ENCODE measurements at places on chromosomes 11 and 22. TPM values are rescaled to one million over a fixed set of nuclear protein-coding genes. Genes with fewer than 3 reads are reported as not detected.

GRCh38 chr11:114269498-114269897 lies 26.7 kb upstream of the NNMT start:
- DNase-seq = no peak

DNA sequence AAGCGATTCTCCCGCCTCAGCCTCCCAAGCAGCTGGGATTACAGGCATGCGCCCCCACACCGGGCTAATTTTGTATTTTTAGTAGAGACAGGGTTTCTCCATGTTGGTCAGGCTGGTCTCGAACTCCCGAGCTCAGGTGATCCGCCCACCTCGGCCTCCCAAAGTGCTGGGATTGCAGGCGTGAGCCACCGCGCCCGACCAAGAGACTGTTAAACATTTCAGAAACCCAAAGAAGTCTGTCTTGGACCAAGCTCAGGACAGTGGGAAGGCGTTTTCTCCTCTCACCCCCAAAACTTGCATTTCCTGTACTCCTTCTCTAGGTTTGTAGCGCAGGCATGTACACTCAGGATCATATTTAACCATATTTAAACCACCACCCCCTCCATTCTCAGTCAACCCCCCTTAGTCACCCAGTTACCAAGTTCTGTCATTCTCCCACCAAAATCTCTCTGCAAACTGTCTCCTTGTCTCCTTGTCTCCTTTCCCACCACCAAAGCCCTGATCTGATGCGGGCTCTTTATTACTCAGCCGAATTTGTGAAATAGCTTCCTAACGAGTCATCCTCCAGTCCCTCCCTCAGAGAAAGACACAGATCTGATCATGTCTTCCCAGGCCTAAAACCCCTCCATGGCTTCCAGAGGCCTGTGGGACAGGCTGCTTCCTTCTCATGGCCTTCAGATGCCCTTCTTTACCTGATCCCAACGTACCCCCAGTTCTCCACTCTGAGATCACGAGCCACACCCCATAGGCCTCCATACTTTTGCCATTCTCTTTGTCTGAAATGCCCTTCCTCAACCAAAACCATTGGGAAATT lies 29.0 kb upstream of the CREB3L1 start:
- DNase-seq = peak; percentile 95

- DNase-seq = no peak
Observed at GRCh38 chr11:84890676-84891075, 736.5 kb downstream of the DLG2 start.

Gene OR6A2
- total RNA-seq = not detected

Gene CCDC89
- 2.8 TPM for total RNA-seq

- DNase-seq = no peak
Observed at GRCh38 chr11:27076121-27076589, 35.5 kb downstream of the BBOX1 start.

Gene OR10D3
- not detected for total RNA-seq

DNA sequence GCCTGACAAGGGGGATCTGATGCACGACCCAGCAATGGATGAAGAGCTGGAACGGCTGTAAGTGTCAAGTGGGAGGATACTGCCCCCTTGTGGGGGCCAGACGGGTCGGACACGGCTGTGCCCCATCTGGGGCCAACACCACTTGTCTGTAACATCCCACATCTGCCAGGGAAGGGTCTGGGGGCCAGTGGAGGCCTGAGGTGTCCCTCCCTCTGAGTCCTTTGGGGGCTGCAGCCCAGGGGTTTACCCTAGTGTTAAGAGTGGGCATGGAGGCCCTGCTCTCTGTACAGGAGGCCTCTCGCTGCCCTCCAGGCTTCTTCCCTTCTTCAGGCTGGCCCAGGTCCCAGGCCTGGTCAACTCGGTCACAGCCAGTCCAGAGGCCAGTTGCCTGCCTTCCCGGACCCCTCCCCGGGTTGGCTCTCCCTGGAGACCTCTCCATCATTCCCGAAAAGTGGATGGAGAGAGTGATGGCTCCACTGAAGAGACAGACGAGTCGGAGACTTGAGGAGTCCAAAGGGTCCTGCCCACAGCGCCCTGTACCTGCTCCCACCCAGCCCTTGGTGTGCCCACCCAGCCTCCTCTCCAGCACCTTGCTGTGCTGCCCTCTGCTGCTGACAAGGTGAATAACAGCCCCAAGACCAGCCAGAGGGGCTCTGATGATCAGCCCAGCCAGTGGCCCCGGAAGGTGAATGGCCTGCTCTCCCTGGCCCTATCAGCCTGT lies 15.4 kb downstream of the ARFGAP2 start:
- peak; percentile 41 for DNase-seq

Gene IFITM5
- total RNA-seq = not detected

Gene DMC1
- 3.2 TPM for total RNA-seq

Gene HTR3B
- not detected for total RNA-seq

Gene HOATZ
- total RNA-seq = not detected

Gene MPEG1
- total RNA-seq = not detected

DNA sequence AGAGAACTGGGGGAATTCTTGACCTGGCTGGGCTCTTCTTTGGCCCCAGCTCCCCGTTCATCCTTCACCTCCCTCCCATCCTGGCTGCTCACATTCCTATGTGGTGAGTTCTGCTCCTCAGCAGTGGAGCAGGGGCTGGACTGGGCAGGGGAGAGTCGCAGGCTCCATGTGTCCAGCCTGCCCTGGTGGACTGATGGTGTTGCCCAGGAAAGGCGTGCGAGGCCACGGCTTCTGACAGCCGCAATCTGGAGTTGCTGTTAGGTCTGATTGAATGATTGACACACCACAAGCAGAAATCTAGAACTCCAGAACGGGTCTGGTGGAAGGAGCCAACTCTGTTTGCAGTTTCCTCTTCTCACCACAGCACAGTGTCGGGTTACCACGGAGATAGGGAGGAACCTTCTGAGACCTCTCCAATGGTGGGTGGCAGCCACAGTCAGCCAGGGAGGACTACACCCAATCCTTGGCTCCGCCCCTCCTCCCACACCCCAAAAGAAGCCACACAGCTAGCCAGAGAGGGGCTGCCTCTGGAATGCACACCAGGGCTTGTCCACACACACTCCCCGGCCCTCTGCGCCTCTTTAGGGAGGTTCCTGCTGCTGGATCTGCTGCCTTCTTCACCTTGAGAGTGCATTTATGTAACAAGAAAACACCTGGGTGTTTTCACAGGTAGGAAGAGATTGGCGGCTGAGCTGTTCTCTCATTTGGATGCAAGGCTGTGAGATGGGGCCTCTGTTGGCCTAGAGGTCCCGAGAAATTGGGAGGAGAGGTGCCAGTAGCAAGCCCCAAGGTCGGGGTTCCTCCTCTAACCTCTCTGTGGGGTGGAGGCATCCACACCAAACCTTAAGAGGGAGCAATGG lies 56.4 kb upstream of the CD44 start:
- DNase-seq = peak; percentile 85

DNA sequence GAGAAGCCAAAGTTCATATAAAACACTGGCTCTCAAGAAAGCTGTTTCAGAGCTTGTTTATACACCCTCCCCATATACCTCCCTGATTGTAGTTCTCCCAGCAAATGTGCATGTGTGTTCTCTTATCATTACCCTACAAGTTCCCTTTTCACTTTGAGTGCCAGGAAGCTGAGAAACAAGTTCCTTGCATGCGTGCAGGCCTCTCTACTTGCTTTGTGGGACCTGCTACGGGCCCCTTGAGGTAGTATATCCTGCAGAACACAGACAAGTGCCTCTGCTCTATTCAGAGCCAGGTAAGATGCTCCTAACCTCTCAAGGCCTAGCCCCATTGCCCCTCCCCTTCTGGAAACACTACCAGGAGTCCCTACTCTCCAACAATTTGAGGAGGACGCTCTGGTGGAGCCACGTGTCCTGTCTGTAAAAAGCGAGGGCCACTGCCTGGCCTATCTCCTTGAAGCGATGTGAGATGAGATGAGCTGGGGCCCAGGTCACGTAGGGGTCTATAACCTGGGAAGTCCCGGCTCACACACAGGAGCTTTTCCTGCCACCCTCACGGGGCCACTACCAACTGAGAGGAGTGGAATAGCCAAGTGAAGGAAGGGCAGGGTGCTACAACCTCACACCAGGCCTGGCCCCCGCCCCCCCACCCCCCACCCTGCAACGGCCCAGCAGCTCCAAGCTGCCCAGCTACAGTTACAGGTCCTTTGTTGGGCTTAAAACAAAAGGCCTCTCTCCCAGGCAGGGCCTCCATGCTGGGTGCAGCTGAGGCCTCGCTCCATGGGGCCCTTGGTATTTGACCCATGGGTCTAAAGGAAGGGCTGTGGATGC lies 2.6 kb upstream of the ATP5MGL start:
- no peak for DNase-seq

GRCh38 chr11:47003180-47003877 lies 66.8 kb downstream of the CSTPP1 start:
- no peak for DNase-seq

- DNase-seq = no peak
Observed at GRCh38 chr11:60869451-60869825, 2.1 kb downstream of the ZP1 start.

DNA sequence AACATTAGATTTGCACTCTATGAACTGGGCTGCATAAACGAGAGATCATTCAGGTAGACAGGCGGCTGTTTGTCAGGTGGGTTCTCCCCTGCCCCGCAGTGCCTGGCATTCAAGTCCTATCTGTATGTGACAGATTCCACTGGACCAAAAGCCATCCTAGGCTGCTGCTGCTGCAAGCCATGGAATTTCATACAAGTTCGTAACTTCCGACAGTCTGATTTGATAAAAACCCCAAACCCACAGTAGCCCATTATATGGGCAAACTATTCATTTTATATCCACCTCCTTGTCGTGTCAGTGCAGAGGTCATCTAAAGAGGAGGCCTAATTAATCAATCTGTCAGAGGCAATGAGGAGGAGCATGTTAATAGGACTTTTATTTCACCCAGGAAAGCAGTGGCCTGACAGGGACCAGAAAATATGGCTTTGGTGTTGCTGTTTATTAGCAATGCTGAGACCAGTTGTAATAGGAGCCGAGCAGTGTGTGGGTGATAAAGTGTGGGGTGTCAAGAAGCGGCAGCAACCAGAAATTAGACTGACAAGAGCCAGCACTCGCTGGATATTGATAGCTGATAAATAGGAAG lies 124.2 kb downstream of the ARL14EP start:
- no peak for DNase-seq

- DNase-seq = no peak
Observed at GRCh38 chr11:97742717-97743116, 1278.0 kb upstream of the CNTN5 start.

- DNase-seq = no peak
Observed at GRCh38 chr22:23626286-23626975, 5.7 kb downstream of the DRICH1 start.

Gene MS4A14
- not detected for total RNA-seq

DNA sequence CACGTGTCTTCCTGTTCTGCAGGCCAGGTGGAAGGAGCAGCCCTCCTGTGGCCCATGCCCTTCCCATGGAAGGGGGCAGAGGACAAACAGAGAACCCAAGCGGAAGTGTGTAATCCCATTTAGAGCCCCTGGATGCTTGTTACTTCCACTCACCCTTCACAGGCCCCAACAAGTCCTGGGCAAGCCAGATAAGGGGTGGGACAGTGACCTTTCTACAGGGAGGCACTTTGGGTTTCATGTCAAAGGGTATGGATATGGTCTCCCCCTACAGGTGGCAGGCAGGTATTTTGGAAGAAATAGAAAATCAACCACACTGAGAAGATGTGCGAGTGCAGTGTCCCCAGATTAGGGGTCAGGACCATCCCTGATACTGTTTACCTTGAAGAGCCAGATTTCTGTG lies 11.4 kb downstream of the MPEG1 start:
- no peak for DNase-seq

Gene TRIM49
- total RNA-seq = not detected

GRCh38 chr11:88427719-88428118 lies 90.2 kb upstream of the CTSC start:
- no peak for DNase-seq

Gene TNNT3
- not detected for total RNA-seq

- DNase-seq = no peak
Observed at GRCh38 chr11:11733246-11733747, 108.5 kb upstream of the USP47 start.

Gene SLCO2B1
- total RNA-seq = not detected

Gene MPPED1
- total RNA-seq = not detected

- DNase-seq = no peak
Observed at GRCh38 chr22:26690654-26691376, 33.4 kb downstream of the MIAT start.

GRCh38 chr11:34866375-34866774 lies 49.8 kb downstream of the APIP start:
- DNase-seq = no peak

- DNase-seq = no peak
Observed at GRCh38 chr11:47324520-47324919, 28.0 kb downstream of the MYBPC3 start.

DNA sequence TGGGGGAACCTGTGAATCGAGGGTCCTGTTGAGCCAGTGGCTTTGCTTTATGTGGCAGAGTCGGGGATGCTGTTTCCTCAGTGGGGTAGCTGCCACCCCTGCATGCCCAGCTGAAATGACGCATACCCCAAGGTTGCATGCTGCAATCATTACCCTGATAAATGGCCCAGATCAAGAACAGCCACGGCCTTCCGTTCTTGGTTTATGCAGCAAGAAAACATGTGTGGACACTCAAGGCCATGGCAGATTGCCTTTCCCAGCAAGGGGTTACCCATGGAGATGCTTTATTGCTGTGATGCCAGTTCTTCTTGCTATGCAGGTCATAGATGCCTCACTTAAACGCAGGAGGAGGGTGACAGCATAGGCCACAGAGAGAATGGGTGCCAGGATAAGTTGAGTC lies 14.3 kb upstream of the SREBF2 start:
- DNase-seq = no peak

Gene NRIP3
- 7.3 TPM for total RNA-seq

Gene OLFML1
- total RNA-seq = not detected

- peak; percentile 67 for DNase-seq
Observed at GRCh38 chr11:26950260-26950719, 43.6 kb upstream of the FIBIN start.

GRCh38 chr11:59801981-59802638 lies 8.5 kb downstream of the MRPL16 start:
- DNase-seq = no peak

GRCh38 chr11:57368845-57369232 lies 12.1 kb downstream of the PRG3 start:
- no peak for DNase-seq

- DNase-seq = no peak
Observed at GRCh38 chr11:86676010-86676409, 3.6 kb upstream of the ME3 start.

Gene GRM5
- total RNA-seq = not detected

- DNase-seq = no peak
Observed at GRCh38 chr22:24834845-24835570, 29.0 kb downstream of the SGSM1 start.

DNA sequence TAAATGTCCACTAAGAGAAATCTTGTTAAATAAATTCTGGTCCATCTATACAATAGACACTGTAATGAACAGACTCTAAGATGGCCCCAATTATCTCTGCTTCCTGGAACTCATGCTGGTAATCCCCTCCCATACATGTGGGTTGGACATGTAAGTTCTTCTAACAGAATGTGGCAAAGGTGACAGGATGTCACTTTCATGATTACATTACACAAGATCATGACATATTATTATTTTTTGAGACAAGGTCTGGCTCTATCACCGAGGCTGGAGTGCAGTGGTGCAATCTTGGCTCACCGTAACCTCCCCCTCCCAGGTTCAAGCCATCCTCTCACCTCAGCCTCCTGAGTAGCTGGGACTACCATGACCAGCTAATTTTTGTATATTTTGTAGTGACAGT lies 14.6 kb upstream of the NDUFC2 start:
- DNase-seq = no peak

Gene MMP12
- 0.28 TPM for total RNA-seq

Measured in HFFc6 (cell line).